ENCODE measurements at places on chromosomes 12 and 14.

DNA sequence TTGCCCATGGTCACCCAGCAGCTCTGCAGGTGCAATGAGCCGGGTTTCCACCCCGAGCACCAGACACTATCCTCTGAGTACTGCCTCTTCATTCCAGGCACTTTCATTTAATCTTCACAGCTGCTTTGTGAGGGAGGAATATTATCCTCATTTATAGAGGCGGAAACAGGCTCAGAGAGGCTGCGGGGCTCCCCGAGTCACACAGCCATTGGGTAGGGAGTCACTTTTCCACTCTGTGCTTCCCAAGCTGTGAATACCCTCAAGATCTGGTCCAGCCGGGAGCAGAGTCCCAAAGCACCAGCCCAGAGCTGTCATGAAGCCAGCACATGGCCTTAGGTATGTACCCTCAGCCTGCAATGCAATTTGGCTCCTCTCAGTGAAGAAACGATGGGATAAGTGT, 51.7 kb upstream of the RIN3 start:
- no peak for DNase-seq

GRCh38 chr14:76946753-76947077, 81.8 kb downstream of the IRF2BPL start:
- no peak for DNase-seq

DNA sequence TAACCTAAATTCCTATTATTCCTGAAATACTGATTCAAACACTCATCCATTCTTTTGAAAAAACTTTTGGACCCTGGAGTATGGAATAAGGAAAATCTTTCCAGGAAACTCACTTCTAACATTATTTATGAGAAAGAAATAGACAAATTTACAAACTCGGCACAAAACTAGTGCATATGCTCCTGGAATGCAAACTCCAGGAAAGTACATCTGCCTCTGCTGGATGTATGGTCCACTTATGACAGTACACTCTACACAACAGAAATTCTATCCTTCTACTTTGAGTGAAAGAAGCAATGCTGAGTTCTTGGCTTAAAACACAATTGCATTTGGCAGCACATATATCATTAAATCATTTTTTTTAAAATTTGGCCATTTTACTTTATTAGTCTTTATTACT, 700.5 kb upstream of the STXBP6 start:
- no peak for DNase-seq

GRCh38 chr12:13273850-13274249, 77.3 kb downstream of the EMP1 start:
- no peak for DNase-seq

DNA sequence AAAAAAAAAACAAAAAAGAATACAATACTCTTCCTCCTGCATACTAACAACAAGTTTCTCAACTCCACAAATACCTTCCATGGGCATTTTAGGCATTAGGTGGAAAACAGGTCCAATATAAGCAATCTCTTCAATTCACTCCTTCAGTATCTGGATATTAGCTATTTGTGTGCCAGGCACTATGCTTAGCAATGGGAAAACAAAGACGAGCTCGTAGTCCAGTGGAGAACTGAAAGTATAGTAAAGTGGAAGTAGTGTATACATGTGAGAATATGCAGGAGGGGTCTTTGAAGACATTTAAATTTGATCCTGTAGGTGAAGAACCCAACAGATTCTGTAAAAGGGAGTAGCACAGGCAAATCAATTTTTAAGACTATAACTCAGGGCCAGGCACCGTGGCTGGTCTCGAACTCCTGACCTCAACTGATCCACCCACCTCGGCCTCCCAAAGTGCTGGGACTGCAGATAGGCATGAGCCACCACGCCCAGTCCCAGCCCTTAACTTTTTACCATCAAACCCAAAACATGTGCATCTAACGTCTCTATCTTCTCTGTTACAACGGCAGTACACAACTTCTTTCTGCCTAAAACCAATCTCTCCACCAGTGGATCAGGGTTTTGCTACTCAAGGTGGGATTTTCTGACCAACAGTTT, 10.6 kb downstream of the HECTD1 start:
- DNase-seq, result no peak

All from lower leg skin (tissue), 4 donors.